Progenitor cell of endocrine pancreas (in vitro differentiated cells): ENCODE measurements at places on chromosomes 4 and X. TPM values are rescaled to one million over a fixed set of nuclear protein-coding genes. Genes with fewer than 3 reads are reported as not detected.

The ERCC6L gene
- total RNA-seq = 4.8 and 5.6 TPM in 2 replicates

The SLC6A14 gene
- total RNA-seq = 0.24 and 0.51 TPM in 2 replicates

The P2RY10 gene
- not detected in 2 replicates for total RNA-seq

The VCX gene
- total RNA-seq = not detected in 2 replicates

The SSX1 gene
- not detected in 2 replicates for total RNA-seq

The ALB gene
- 11.6 and 13.8 TPM in 2 replicates for total RNA-seq

The SEL1L3 gene
- total RNA-seq = 61.3 and 62.7 TPM in 2 replicates

GRCh38 chrX:333611-334311 is 15.2 kb upstream of the GTPBP6 start:
- no peak for DNase-seq

GRCh38 chr4:4666187-4666586 is 124.3 kb upstream of the STX18 start:
- no peak for DNase-seq

GRCh38 chr4:39157520-39157919 is 24.8 kb upstream of the WDR19 start:
- no peak for DNase-seq

- DNase-seq = no peak
Observed at GRCh38 chr4:82491251-82491960, 61.0 kb downstream of the ENOPH1 start.

GRCh38 chrX:68203646-68204045 is 229.6 kb downstream of the OPHN1 start:
- DNase-seq = no peak

DNA sequence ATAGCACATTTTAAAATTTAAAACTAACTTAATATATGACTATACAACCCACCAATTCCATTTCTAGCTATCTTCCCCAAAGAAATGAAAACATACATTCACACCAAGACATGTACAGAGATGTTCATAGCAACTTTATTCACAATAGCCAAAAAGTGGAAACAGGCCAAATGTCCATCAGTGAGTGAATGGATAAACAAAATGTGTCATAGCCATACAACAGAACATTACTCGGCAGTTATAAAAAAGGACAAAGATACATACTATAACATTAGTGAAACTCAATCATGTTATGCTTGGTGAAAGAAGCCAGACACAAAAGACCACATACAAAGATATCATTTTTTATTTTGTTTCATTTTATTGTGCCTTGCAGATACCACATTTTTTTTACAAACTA is 396.8 kb downstream of the PACRGL start:
- DNase-seq = no peak

DNA sequence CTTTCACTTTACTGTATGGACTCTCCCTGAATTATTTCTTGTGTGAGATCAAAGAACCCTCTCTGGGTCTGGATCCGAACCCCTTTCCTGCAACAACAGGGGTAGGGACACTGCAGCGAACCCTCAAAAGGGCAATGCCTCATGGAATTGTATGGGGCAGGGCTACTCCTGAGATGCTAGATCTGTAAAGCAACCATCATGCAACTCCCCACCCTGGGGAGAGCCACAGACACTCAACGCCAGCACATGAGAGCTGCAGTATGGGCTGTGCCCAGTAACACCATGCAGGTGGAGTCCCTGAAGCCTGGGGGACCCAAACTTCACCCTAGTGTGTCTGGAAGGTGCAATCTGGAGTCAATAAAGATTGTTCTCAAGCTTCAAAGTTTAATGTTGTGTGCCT is 304.7 kb downstream of the DCHS2 start:
- no peak for DNase-seq

DNA sequence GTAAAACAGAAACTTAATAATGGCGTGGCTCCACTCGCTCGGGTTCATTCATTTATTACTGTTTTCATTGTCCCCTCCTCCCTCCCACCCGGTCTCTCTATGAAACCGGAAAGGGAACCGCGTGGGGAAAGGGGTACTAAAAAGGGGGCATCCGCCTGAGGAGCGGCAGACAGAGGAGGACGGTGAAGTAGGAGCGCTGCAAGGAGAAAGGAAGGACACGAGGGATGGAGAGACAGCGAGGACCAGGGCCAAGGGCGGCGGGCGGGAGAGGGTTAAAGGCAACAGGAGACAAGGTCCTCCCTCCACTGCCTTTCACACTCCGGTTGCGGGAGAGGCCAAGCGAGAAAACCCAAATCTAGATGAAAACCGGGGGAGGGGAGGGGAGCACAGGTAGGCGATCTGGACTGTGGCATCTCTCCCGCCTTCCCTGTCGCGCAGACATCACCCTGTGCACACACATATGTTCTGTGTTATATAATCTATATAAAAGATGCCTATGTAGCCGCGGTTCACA is 829 bp downstream of the ELOVL6 start:
- DNase-seq = peak; percentile 20

DNA sequence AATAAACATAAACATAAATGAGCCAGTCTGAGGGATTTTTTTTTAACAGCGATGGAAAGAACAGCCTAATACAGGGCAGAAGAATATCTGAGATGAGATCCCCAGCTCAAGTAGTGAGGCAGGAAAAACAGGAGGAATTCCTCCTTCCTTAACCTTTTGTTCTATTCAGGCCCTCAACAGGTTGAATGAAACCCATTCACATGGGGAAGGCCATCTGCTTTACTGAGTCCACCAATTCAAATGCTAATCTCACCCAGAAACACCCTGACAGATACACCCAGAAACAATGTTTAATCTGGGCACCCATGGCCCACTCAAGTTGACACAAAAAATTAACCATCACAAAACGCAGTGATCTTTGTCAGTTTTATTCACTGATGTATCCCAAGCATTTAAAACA is 45.5 kb downstream of the SMIM31 start:
- DNase-seq = no peak

DNA sequence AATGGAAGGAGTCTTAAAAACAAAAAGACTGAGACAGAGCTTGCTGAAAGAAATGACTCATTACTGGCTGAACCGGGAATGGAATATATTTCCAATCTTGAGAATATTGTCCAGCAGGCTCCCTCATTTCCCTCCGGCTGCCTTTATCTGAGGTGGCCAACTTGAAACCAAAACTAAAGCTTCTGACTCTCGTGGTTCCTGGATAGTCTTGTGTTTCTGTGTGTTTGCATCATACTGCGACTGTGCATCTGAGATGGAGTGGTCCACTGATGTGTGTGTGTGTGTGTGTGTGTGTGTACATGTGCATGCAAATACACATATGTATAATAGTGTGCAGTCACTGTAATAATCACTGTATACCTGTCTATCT is 145.6 kb upstream of the SCML1 start:
- no peak for DNase-seq

DNA sequence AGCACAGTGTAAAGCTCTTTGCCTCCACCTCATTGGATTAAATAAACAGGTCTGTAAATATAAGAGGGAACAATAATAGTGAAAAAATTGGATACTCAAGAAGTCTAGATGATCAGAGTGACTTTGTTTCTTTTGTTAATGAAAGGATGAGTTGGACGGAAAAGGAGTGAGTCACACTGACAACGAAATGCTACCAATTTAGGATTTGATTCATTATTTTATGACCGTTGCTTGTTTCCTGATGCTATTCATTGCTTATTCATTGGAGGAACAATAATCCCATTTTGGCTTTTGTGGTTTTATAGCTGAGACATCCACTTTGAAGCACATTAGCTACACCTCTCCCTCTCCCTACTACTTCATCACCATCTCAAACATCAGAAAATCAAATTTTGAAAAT is 74.4 kb upstream of the DYNLT3 start:
- DNase-seq = no peak

DNA sequence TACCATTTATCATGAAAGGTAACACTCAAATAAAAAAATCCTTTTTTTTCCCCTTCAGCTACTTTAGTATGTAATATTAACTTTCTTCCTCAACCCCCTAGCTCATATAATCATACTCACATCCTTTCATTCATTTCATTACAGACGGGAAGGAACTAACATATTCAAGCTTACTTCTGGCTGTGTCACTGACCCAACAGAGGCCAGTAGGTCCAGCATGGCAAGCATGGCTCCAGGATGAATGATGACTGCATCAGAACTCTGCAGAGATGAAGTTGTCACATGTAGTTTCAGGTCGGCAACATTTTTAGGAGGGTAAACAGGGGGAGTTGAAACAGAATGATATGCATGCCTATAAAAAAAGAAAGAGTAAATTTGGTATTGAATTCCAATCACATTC is 163.4 kb downstream of the WDFY3 start:
- DNase-seq = no peak

GRCh38 chr4:184424993-184425758 is 49.2 kb downstream of the IRF2 start:
- DNase-seq = no peak

- DNase-seq = no peak
Observed at GRCh38 chr4:40238700-40239548, 42.1 kb downstream of the RHOH start.

- no peak for DNase-seq
Observed at GRCh38 chr4:185374573-185374972, 21.2 kb downstream of the LRP2BP start.

DNA sequence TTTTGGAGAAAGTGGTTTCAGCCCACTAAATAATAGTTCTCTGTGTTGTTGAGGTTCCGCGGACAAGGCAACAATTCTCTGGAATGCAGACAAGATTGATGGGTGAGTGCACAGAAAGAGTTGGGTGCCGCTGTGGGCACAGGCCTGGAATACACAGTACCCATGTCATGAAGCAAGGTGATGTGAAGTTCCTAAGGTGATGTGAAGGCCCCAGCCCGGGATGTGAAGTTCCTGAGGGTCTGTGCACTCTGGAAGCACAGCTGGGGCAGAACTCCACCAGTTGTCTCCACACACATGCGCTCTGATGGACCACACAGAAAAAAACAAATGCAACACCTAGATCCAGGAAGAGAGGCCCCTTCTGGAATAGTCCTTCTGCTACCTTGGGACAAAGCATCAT is 86.6 kb upstream of the BMPR1B start:
- DNase-seq = no peak

DNA sequence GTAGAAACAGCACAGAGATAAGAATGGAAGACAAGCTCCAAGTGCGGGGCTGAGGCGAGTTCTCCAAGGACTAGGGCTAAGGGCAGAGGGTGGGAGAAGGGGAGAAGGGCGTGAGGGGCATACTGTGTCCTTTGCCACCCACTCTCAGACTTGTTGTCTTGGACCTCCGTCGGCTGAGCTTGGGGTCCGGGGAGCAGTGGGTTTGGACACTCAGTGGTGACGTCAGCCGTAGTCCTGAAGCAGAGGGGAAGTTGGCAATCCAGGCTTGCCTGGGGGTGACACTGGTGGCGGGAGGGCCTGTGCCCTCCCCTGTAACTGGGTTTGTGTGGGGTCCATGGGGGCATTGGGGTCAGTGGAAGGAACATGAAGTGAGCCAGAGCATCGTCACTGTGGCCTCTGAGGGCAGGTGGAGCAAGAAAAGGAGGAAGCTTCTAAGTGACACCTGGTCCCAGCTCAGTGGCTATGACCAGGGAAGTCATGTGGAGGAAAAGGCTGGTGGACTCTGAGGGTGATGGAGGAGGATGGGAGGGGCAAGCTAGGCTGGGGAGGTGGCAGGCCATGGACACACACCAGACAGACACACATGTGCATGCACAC is 17.6 kb downstream of the CD99 start:
- no peak for DNase-seq

DNA sequence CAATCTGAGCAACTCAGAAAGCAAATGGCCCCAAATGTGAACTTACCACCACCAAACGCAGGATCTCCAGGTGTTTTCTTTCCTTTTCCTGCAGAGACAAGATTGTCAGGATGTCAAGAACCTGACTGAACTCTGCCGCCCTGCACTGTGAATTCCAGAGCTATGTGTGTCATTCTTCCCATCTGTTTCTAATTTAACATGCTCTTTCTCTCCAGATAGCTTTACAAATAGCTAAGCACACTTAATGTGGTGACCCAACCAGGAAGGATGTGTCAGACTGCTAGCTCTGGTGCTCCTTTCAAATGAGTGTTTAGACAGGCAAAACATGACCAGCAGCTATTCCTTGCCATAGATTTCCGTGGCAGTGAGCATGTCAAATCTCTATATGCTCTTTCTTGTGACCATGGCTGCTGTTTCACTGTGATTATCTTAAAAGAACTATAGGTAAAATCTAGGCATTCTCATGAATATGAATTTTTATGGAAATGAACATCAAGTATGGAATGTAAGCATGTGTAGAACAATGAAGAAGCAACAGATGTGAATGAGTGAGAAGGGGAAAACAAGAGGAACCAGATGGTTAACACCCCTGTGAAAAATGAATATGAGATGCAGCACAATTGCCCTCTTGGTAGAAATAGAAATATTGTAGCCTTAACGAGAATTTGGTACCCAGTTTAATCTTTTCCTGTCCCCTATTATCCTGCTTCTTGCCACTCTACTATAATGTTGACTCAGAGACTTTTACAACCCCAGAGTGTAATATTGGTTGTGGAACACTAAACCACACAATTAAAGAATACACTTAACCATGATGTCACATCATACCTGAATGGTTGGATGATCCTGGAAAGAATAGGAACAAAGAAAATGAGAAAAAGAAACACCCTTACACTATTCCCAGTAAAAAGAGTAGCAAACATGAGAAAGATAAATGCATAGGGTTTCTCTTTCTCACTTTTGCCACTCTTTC is 247.8 kb upstream of the DKK2 start:
- DNase-seq = no peak
